ENCODE measurements at places on chromosomes 12 and 14. TPM values are rescaled to one million over a fixed set of nuclear protein-coding genes. Genes with fewer than 3 reads are reported as not detected.
A peak's percentile ranks its signal among the peaks of the same experiment; 100 is the strongest.

Gene OTX2
- not detected for total RNA-seq

Gene NTS
- total RNA-seq = 0.64 TPM

Gene KERA
- total RNA-seq = 0.33 TPM

Gene BTBD7
- total RNA-seq = 19.7 TPM

Gene REP15
- total RNA-seq = 3.3 TPM

Gene STAC3
- 1.6 TPM for total RNA-seq

DNA sequence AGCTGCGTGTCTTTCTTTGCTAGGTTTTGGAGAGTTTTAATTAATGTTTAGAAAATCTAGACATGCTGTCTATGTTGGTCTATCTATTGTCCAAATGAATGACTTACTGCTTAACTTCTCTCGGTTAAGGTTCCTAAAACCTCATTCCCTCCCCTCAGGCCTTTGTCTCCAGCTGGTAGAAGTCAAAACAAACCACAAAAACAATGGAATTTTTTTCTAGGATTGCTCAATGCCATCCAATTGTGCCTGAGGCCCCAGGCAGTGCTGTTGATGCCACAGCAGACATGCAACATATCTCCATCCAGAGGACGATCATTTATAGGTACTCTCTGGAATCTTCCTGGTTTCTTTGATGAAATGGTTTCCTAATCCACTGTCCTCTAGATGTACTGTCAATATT lies 448.2 kb upstream of the TBX3 start:
- H3K4me1 ChIP-seq = no peaks in the 10 kb centered on the region
- H3K27me3 ChIP-seq = no peaks in the 10 kb centered on the region

DNA sequence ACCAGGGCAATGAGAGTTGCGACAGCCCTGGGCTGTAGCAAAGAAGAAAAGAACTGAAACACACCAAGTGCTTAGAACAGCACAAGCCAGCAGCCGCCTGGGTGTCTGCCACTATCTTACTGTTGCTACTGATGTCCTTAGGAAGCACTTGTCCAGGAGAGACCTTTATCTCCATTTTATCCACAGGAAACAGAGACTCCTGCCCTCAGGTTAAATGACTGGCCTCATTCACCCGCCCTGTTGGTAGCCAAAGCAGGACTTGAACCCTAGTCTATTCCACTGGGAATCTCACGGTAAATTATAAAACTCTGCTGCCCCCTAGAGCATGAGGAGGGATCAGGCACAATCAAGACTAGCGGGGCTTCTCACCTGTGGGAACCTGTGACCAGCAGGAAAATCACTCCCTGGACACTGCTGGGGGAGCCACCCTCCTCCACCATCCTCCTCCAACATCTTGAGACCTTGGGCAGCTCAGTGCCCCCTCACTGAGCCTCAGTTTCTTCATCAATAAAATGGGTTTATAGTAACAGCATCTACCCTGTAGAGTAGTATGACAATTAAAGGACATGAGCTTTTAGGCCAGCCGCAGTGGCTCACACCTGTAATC lies 20.5 kb upstream of the TESC start:
- no peak overlapping the region for H3K4me3 ChIP-seq
- H3K27me3 ChIP-seq = no peaks in the 10 kb centered on the region
- H3K4me1 ChIP-seq = no peaks in the 10 kb centered on the region
- H3K27ac ChIP-seq = no peak overlapping the region

DNA sequence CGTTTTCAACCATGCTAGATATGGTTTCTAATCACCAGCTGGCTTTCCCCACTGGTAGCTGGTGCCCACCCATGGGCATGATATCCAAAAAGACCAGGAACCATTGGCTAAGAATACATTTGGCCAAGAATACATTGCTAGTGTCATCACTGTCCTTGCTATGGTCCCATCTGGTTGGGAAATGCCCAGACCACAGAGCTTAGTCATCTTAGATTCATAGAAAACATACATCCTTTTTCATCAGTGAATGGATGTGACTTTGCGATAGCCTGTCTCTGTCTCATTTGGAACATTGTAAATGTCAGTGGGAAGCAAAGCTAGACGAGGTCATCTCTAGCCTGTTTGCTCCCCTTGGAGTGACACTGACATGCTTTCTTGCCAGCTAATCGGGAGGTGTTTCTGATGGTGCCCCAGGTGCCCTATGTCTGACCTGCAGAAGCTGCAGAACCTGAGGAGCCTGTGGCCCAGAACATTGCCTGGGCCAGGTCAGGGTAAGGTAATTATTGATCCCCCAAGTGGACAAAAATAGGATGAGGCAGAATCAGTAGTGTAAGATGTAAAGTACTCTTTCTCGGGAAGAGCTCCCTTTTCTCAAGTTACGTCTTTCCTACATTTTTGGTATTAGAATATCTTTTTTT lies 194.8 kb downstream of the SLC41A2 start:
- H3K27ac ChIP-seq = no peak overlapping the region
- H3K4me1 ChIP-seq = no peaks in the 10 kb centered on the region
- H3K27me3 ChIP-seq = no peaks in the 10 kb centered on the region
- no peaks in the 10 kb centered on the region for H3K36me3 ChIP-seq
- DNase-seq = no peak
- H3K4me3 ChIP-seq = no peak overlapping the region

- H3K4me3 ChIP-seq = no peak overlapping the region
- no peaks in the 10 kb centered on the region for H3K36me3 ChIP-seq
- H3K27me3 ChIP-seq = no peaks in the 10 kb centered on the region
- H3K4me1 ChIP-seq = no peaks in the 10 kb centered on the region
- H3K27ac ChIP-seq = no peak overlapping the region
Observed at GRCh38 chr14:93056840-93057585, 58.7 kb downstream of the ITPK1 start.

DNA sequence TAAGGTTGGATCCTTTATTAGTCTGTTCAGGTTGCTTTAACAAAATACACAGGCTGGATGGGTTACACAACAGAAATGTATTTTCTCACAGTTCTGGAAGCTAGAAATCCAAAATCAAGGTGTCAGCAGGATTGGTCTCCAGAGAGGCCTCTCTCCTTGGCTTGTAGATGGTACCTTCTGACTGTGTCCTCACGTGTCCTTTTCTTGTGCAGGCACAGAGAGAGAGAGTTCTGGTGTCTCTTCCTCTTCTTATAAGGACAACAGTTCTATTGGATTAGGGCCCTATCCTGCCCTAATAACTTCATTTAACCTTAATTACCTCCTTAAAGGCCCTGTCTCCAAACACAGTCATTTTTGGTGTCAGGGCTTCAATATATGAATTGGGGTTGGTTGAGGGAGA lies 4.6 kb upstream of the ANKRD33 start:
- no peaks in the 10 kb centered on the region for H3K4me1 ChIP-seq
- peak overlapping the region; percentile 25 for H3K27ac ChIP-seq
- no peak for DNase-seq
- no peaks in the 10 kb centered on the region for H3K36me3 ChIP-seq

- H3K4me3 ChIP-seq = peak overlapping the region; percentile 78
- H3K36me3 ChIP-seq = no peaks in the 10 kb centered on the region
- peak overlapping the region; percentile 15 for H3K27ac ChIP-seq
- H3K27me3 ChIP-seq = peaks cover 9% of the 10 kb centered on the region
- no peaks in the 10 kb centered on the region for H3K4me1 ChIP-seq
- DNase-seq = peak; percentile 44
Observed at GRCh38 chr12:1531654-1532374, 62.6 kb downstream of the FBXL14 start.

- no peak overlapping the region for H3K27ac ChIP-seq
- no peak overlapping the region for H3K4me3 ChIP-seq
- peak; percentile 10 for DNase-seq
- no peaks in the 10 kb centered on the region for H3K4me1 ChIP-seq
- no peaks in the 10 kb centered on the region for H3K36me3 ChIP-seq
Observed at GRCh38 chr14:101715210-101716076, 46.1 kb upstream of the PPP2R5C start.

GRCh38 chr14:60211153-60211552 lies 37.9 kb upstream of the PPM1A start:
- no peaks in the 10 kb centered on the region for H3K27me3 ChIP-seq
- H3K27ac ChIP-seq = no peak overlapping the region
- H3K4me3 ChIP-seq = no peak overlapping the region
- no peaks in the 10 kb centered on the region for H3K4me1 ChIP-seq
- no peak for DNase-seq

DNA sequence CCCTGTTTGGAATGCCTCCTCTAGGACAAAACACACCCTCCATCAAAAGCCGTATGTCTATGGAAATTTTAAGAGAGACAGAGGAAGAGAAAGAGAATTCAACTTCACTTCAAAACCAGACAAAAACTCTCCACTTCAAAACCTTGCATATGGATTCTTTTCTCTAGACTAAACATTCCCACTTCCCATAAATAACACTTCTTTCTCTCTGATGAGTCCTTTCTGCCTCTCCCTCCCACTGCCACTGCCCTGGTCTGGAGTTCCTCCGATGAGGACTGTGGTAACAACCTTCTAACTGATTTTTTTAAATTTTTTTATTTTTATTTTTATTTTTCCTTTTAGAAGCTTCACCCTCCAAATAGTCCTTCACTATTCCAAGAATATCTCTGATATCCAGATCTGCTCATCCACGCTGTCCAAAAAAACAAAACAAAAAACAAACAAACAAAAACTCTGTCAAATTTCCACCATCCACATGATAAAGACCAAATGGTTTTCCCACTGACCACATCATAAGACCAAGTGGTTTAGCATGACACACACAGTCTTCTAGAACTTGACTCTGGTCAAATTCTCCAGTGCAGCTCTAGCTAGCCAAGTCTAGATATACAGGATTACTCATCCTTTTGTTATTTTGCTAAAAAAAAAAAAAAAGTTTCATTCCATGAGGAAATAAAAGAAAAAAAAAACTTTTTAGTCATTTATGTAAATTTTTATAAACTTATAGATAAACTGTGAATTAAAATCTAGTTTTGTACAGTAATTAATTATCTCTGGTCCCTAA lies 256.0 kb downstream of the PPFIA2 start:
- H3K27ac ChIP-seq = no peak overlapping the region
- H3K4me1 ChIP-seq = no peaks in the 10 kb centered on the region
- H3K4me3 ChIP-seq = no peak overlapping the region
- H3K36me3 ChIP-seq = no peaks in the 10 kb centered on the region

GRCh38 chr12:119920064-119920463 lies 42.9 kb upstream of the CIT start:
- H3K4me1 ChIP-seq = no peaks in the 10 kb centered on the region
- no peak overlapping the region for H3K4me3 ChIP-seq
- H3K36me3 ChIP-seq = no peaks in the 10 kb centered on the region
- DNase-seq = no peak

GRCh38 chr12:42935756-42936155 lies 346.2 kb upstream of the PRICKLE1 start:
- no peak overlapping the region for H3K27ac ChIP-seq
- no peaks in the 10 kb centered on the region for H3K36me3 ChIP-seq
- no peak for DNase-seq
- H3K27me3 ChIP-seq = no peaks in the 10 kb centered on the region
- H3K4me1 ChIP-seq = no peaks in the 10 kb centered on the region

- H3K4me1 ChIP-seq = no peaks in the 10 kb centered on the region
- H3K4me3 ChIP-seq = no peak overlapping the region
- no peaks in the 10 kb centered on the region for H3K36me3 ChIP-seq
- no peak overlapping the region for H3K27ac ChIP-seq
Observed at GRCh38 chr14:96165493-96166436, 38.9 kb upstream of the BDKRB2 start.

DNA sequence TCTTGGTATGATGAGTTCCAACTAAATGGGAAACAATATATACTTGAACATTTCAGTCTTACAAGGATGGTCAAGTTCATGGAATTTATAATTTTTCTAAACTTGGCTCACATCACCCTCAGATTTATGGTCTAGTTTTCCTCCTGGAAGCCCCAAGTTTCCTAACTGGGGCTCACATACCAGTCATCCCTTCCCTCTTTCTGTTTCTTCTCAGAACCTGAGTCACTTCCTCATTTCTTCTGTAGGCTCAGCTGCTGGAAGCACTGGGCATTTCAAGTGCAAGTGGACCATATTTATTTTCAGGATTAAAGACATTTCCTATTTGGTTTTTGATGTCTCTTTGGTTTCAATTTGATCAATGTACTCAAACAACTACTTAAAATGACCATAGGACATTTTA lies 55.4 kb downstream of the GRIP1 start:
- H3K4me3 ChIP-seq = no peak overlapping the region
- DNase-seq = no peak
- H3K27me3 ChIP-seq = no peaks in the 10 kb centered on the region
- H3K4me1 ChIP-seq = no peaks in the 10 kb centered on the region

DNA sequence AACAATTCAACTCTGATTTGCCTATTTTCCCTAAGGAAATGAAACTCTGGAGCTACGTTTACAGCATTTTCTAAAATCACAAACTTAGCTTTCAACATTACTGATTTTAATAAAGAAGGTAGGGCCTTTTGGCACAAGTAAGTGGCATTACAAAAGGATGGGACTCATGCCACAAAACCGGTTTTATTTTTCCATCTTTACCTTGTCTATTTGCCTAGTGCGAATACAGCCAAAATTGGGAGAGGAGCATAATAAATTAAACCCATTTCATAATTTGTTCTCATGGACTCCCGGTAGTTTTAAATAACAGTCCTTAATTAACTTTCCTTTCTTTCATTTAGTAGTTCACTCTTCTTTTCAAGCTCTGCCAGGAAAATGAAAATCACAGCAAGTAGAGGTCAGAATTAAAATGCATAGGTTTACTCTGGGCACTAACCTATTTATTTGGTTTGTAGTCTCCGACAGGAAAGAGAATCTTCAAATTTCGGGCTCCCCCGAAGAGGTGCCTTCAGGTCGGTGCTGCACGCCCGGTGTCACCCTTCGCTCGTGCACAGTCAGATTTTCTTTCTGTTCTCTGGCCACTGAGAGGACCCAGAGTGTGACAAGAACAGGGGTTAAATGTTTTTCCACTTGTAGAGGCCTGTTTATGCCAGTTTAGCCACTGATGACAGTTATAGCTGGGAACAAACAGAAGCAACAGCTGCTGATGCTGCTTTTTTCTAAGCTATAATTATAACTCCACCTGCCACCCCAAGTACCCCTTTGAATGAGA lies at the start of gene BEST3:
Gene BEST3 (minus strand): TSS at position 535 of the 772 bp plus-strand sequence. CDS start 1,505 bp downstream, outside the sequence.
- no peaks in the 10 kb centered on the region for H3K4me1 ChIP-seq
- H3K4me3 ChIP-seq = no peak within 1 kb of the TSS
- H3K27me3 ChIP-seq = no peaks in the 10 kb centered on the region
- H3K36me3 ChIP-seq = no peaks in the 10 kb centered on the region
- no peak for DNase-seq

DNA sequence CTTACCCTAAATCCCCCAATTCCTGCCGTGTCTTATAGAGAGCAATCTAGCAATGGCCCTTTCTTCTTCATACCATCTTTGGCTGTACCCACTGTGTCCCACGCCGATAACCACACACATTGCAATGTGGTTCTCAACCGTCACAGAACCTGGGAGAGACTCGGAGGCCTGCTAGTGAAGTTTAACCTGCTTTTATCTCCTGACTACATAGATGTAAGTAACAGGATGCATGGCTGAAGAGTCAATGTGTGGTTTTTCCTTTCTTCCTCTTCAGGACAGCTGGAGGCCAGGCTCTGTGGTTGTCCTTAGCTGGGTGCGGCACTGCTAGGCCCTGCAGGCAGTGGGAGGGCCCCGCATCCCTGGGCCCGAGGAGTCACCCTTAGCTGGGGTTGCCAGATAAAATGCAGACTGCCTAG lies 51.3 kb downstream of the ZNF664 start:
- H3K36me3 ChIP-seq = no peaks in the 10 kb centered on the region
- no peak for DNase-seq
- H3K4me3 ChIP-seq = no peak overlapping the region
